ENCODE measurements at places on chromosomes 12 and 14.

DNA sequence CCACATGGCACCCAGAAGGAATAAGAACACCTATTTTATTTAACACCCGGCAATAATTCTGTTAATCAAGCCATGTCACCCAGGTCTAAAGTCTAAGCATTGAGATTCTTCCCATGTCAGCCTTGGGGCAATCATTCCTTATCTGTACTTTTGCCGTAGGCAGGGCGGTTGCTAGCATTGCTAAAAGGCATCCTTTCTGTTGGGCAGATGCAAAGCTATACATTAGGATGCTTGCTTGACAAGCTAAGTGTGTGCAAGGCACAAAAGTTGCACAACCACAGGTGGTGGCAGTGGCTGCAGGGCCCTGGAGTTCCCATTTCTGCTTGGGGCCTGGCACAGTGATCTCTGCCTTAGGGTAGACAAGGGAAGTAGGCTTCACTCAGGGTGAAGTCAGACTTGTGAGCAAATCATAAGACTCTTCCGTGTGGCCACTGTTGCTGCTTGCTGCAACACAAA is 12.5 kb upstream of the GALNT6 start:
- no peak for DNase-seq

- no peak for DNase-seq
Observed at GRCh38 chr14:68463705-68464374, 329.0 kb downstream of the ZFP36L1 start.

DNA sequence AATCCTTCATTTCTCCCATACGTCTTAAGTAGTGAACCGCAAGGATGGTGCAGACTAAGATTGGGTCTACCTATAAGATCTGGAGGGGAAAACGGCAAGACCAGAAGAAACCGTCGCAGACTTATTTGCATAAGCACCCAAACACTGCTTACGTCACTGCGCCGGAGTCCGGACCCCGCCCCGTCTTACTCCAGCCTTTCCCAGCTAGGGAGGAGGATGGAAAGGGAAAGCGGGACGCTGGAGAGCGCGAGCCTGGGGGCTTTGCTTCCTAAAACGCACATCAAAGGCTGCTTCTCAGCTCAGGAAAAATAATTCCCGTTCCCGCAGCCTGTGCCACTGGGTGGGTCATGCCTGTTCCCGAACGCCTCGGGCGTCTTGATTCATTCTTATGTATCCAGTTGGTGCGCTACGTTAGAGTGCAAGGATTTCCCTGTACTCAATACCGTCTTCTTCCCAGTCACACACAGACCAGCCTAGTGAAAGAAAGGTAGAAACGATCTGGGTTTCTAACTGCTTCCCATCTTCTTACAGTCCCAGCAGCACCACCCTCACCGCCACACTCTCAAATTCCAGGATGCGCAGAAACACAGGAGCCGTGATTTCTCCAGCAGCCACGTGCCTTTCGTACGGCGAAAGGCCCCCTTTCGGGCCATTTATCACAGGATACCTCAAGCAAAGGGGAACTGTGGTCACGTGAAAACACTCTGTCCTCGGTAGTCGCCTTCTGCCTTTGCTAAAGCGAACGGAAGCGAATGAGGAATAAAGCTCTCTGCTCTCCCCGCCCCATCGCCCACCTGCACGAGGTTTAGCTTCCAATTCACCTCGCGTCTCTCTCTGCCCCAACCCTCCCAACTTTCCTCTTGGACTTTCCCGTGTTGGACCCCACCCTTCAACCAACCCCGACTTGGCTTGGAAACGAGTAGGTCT is 1.1 kb downstream of the SLC6A15 start:
- DNase-seq: no peak

DNA sequence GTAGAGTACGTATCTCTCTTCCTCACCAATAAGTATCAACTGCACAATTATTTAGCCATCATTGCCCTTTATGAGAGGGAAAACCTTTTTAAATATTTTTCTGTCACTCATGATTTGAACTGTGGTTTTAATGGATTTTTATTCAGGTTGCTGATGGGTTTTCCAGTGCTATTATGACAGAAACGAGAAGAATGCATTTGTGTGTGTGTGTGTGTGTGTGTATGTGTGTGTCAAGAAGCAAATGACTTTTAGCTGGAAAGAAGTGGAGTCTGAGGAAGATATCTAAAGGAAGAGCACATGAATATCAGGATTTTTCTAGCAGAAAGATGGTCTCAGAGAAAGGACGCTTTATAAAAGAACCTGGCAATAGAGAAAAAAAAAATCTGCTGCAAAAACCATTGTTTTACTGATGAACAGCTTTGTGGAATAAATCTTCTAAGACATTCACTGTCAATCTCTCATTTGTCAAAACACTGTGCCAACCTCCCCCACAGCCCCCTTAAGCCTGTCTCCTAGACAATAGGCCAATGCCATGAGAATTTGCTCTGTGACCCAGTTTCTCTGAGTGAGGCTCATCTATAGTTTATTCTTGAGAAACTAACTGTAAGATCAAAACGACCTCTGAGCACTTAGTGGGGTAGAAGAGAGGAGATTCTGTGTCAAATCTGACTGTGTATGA is 417.7 kb downstream of the FLRT2 start:
- DNase-seq: no peak

DNA sequence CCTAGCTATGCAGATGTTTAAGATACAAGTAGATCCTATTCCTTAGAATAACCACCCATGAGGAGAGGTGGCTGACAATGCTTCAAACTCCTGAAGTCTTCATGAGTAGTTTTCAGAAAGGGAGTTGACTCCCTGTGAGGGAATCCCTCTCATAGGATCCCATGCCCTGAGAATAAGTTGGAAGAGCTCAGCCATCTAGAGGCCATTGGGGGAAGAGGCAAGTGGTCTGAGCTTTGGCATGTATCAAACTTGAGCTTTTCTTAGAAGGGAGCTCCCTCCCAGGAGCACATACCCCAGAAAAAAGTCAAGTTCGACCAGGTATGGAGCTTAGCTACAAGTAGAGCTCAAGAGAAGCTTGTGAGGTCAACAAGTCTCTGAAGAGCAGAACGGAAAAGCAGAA is 165.7 kb upstream of the RBM19 start:
- DNase-seq: no peak

GRCh38 chr14:88013750-88014349 is 8.9 kb downstream of the GPR65 start:
- no peak for DNase-seq

- no peak for DNase-seq
Observed at GRCh38 chr14:100091386-100091785, 26.2 kb downstream of the EVL start.

DNA sequence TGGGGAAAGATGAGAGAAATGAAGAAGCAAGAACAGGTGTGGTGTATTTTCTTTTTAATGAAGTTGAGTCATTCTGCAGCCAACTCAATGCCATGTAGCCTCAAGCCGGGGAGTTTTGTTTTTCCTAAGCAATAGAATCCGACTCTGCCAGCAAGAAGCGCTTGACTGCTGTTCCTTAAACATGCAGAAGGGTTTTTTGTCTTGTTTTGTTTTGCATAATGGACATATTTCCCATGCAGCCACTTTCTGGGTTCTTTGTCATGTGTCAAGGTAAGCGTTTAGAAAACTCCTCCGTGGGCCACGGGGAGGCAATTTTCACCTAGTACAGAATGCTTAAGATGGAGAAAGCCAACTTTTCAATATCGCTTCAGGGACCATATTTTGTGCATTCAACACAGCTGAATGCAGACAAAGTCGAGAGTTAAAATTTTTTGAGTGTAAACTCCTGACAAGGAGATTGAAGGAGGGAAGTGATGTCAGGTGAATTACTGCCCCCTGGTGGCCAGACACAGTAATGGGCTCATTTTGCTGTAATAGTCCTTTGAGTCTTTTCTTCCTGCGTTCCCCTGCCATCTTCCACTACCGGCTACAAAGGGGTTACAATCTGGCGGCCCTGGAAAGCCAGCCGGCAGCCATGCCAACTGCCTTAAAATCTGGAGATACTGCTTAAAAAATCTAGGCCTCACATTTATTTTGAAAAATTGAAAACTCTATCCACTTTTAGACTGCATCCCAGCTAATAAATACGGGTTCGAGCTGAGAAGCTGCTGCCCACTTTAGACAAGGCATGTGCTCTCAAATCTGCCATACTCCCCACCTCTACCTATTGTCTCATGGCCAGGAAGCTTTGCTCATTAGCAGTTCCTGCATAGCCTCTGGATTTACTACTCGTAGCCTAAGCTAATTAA is 3.2 kb upstream of the FICD start:
- peak; percentile 66 for DNase-seq

GRCh38 chr14:90743425-90743824 is 72.8 kb downstream of the TTC7B start:
- DNase-seq: no peak

DNA sequence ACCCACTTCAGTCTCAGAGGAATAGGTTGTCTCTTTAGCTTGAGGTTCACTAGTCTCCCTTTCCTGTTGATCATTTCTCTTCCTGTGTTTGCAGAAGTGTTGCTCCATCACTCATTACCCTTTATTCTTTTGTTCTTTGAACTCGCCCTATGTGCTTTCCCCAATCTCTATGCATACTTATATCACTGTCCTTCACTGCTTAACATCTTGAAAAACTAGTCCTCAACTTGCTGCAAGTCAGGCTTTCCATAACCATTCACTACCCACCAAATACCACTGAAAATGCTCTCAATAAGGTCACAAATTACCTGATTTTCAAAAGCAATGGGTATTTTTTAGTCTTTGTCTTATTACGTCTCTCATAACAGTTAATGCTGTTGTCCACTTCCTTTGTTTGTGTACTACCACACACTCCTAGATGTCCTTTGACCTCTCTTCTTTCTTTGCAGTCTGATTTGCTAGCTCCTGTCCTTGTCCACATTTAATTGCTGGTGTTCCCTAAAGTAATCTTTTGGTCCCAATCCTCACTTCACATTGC is 80.8 kb downstream of the RIC8B start:
- no peak for DNase-seq

- DNase-seq: no peak
Observed at GRCh38 chr14:88849716-88850115, 25.3 kb downstream of the TTC8 start.

DNA sequence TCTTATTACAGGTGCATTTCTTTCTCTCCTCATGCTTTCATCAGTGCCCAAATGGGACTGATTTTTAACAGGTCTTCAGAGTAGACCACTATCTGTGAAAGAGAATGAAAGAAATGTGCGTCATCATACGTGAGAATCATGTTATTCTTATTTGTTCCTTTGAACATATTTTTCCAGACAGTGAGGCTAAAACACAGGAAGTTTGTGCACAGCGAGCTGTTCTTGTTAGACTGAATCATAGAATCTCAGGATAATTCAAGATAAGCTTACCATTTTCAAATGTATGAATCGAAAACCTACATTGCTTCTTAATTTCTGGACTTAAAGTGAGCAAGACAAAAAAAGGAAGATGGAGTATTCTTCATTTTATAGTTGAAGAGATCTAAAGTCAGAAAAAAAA is 383.1 kb downstream of the EGLN3 start:
- DNase-seq: no peak

GRCh38 chr12:52401926-52402325 is 4.2 kb downstream of the KRT82 start:
- DNase-seq: no peak

GRCh38 chr12:127108360-127109215 is 1158.4 kb upstream of the TMEM132C start:
- peak; percentile 10 for DNase-seq

- DNase-seq: no peak
Observed at GRCh38 chr12:68109001-68109400, 50.5 kb downstream of the IFNG start.

GRCh38 chr14:70658899-70659298 is 17.2 kb downstream of the TTC9 start:
- DNase-seq: no peak

GRCh38 chr12:57461276-57461916 is 1.8 kb downstream of the GLI1 start:
- DNase-seq: no peak

- DNase-seq: no peak
Observed at GRCh38 chr12:10189653-10190052, 10.8 kb downstream of the TMEM52B start.

DNA sequence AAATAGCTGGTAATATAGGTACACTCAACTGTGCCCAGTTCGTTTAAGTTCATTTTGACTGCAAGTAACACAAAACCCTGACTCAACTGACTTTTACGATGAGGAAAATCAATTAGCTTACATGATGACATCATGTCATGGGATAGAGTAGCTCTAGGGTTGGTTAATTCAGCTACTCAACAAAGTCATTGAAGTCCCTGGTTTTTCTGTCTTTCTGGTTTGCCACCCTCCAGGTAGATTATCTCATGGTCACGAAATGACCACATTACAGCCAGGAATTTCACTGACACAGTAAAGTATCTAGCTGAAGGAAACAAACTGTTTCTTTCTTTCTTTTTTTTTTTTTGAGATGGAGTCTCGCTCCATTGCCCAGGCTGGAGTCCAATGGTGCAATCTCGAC is 68.5 kb upstream of the FUT8 start:
- no peak for DNase-seq

DNA sequence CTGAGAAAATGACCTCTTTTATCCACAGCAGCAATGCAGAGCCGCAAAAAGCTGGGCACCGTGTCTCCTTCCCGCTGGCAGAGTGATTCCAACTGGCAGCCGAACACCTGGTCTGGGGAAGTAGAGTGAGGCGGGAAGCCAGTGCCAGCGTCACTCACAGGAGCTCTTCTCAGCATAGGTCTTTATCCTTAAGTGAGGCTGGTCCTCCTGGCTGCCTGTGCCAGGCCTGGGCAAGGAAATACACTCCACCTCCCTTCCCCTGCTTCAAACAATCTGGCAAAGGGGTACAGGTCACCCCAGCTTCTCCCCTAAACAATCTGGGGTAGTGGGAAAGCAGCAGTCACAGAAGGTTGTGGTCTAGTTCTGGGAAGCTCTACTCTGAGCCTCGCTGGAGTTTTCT is 4.8 kb downstream of the ARHGAP9 start:
- no peak for DNase-seq

DNA sequence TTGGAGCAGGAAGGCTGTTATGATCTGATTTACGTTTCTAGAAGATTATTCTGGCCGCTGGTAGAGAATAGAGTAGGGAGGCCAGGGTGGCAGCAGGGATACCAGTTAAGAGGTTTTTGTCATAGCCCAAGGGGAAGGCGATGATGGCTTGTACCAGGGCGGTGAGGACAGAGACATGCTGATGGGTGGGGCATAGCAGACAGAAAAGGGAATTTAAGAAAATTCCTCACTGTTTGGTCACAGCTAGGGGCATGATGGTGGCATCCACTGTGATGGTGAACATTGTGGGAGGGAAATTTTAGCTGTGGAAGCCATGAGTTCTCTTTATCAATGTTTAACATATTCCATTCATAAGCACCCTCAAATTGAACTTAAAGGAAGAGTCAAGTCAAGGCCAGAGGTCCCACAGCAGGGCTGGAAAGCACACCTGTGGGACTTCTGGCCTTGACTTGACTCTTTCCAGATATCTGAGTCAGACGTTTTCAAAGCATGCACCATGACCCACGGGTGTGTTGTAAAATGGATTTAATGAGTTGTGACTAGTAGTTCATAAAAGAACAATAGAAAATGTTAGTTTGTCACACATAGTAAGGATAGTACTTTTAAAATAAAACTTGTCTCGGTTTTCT is 134.6 kb downstream of the CHST11 start:
- DNase-seq: no peak

DNA sequence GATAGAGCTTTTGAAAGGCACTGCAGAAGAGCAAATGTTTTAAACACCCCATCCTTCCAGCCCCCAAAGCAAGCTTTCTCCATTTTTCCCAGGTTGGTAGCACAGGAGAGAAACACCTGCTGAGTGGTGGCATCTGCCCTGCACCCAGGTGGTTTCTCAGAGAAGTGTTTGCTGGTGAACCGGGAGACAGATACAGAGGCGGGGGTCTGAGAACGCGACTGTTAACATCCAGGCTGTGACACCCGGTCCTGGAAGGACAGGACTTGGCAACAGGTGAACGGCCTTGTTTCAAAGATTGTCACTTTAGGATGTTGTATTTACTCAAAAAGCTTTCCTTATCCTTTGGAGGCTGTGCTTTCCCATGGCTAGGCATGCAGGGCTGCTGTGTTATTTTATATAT is 18.5 kb downstream of the MMAB start:
- no peak for DNase-seq
